ENCODE measurements at places on chromosomes 12 and 14.
A peak's percentile ranks its signal among the peaks of the same experiment; 100 is the strongest.

DNA sequence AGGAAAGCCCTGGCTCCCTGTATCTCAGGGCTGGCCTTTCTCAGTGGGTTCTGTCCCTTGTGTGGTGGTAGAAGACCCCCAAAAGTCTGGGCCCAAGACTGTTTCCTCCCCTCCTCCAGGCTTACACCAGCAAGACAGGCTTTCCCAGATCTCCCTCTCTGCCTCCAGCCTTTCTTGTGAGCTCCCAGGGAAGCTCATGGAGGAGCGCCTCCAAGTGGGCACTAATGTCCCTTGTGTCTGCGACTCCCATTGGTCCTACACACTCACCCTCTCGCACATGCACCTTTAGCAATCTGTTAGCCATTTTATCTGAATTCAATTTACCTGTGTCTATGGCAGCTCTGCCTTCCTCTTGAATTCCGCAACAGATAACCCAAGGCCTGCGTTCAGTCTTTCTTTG, 251.1 kb upstream of the CAND1 start:
- DNase-seq = no peak

- no peak for DNase-seq
Measured at GRCh38 chr14:22319526-22320361, 269.3 kb downstream of the DAD1 start.

DNA sequence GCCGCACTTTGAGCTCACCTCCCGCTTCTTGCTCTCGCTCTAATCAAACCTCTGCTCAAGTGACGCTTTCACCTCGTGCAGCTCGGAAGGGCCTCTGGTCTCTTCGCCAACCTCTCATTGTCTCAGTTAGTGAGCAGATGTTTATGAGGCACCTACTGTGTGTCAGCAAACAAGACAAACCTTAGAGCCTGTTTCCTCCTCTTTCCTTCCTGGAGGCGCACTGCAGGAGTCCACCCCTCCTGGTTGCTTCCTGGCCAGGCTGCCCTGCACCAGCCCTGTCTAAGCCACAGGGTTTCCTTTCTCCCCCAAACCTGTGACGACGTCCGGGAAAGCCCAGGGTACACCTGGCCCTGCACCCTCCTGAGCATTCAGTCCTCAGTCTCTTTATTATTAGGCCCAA, 84.2 kb downstream of the PHETA1 start:
- no peak for DNase-seq

GRCh38 chr12:78375461-78375860, 489.1 kb upstream of the SYT1 start:
- DNase-seq = no peak

- DNase-seq = no peak
Measured at GRCh38 chr12:12919666-12920435, 28.5 kb downstream of the GPRC5A start.

DNA sequence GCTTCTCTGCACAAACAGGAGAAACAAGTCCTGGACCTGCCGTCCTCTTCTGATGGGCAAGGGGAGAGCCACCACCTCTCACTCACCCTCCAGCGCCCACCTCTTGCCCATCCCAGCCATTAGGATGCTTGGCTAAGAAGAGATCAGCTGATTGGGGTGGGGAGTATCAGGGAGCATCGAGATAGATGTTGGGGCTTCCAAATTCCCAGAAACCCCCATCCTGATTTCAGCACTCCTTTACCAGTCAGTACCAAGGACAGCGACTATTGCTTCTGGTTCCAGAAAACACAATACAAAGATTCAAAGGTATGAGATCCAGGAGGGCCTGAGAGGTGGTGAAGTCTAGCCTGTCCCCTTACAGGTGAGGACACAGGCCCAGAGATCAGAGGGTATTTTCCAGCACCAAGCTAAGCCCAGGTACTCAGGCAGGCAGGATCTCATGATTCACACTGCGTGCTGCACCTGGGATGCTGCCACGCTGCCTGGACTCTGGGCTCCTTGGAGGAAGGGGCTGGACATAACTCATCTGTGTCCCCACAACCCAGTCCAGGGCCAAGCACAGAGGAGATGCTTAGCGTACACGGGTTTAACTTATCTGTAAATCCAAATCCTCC, 76.6 kb downstream of the TUNAR start:
- DNase-seq = no peak

DNA sequence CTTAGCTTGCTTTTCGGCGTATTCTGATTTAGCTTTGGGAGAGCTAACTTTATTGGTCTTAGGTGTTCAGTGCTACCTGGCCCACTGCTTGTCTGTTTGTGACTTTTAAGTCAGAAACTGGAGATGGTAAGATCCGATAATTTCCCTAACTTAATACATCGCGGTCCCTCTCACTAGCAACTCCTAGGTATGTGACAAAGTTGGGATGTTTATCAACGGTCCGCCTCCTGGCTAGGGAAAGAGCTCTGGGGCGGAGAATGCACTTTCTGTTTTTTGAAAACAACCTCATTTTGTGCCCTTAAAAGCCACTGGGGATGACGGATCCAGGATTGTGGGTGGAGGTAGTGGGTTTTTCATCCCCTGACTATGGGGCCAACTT, 1.2 kb downstream of the CDKN1B start:
- DNase-seq = no peak

DNA sequence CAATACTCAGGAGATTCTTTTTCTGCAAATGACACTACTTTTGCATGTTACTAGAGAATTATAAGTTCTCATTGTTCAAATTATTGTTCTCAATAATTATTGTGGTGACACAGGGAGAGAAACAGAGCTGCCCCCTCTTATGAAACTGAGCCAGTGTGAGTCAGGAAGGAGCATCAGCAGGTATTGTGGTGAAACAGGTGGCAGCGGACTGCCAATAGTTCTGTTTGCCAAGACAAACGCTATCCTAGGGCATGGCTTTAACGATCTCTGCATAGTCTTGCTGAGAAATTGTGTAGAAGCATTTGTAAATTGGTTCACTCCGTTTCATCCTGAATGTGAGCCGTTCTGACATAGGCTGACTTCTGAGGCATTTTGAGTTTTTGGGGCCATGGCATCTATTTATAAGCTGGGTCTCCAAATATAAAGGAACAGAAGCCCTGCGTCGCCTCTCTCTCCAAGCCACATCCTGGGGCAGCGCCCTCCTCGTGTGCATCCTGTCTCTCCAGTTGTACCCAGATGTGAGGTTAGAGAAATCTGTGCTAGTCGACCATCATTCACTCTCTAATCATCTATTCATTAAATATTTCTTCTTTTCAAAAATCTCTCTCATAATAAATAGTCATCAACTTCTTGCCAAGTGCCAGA, 15.8 kb upstream of the PPP4R4 start:
- DNase-seq = no peak

- DNase-seq = no peak
Measured at GRCh38 chr12:98530068-98530467, 14.7 kb downstream of the TMPO start.

- DNase-seq = no peak
Measured at GRCh38 chr14:67409461-67409860, 2.5 kb downstream of the PLEK2 start.

DNA sequence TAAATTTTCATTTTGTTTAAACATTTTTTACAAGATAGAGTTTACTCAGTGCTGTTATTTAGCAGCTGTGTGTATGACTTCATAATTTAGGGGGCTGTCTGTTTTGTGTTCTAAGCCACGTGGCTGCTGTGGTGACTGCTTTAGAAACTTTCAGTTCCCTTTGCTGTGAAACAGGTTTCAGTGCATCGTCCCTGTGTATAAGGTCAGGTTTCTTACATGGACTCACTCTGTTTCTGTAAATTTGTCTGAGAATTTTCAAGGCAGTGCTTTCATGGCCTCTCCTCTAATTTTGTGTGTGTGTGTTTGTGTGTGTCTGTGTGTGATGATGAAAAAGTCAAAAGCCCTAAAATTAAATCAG, 32.4 kb downstream of the BICD1 start:
- peak; percentile 23 for DNase-seq

DNA sequence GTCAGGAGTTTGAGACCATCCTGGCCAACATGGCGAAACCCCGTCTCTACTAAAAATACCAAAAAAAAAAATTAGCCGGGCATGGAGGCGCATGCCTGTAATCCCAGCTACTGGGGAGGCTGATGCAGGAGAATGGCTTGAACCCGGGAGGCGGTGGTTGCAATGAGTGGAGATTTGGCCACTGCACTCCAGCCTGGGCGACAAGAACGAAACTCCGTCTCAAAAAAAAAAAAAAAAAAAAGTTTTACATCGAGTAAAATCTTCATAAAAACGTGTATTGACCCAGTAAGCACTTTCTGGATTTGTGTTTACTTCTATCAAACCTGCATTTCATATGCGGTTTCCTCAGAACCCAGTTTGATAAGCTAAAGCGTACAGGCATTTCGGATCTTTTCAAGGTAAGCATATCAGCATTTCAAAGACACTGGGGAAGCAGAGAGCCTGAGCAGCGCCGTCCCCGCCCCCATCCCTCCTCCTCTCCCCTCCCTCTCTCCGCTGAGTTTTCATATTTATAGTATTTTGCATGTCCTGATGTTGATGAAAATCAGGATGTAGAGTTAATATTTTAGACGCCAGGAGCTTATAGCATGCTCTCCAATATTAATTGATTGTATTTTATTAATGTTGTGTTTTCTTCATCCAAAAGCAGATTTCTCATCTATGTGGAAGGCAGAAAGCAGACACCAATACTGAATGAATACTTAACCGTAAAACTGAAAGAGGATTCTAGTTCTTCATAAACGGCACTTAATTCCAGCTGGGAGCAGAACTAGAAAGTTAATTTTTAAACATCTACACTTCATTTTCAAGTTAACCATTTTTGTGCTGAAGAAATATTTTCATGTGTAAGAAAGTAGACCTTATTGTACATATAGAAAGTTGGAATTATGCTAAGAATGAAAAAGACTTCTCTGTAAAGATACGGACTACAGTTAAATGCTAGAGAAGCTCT, 9.2 kb upstream of the HIP1R start:
- no peak for DNase-seq

All from activated naive CD4-positive, alpha-beta T cell treated with anti-CD3 and anti-CD28 coated beads, Interleukin-2, amount 50 U/mL, for 72 hours (primary cell).